ENCODE measurements at places on chromosomes 4 and X.
A peak's percentile ranks its signal among the peaks of the same experiment; 100 is the strongest.

DNA sequence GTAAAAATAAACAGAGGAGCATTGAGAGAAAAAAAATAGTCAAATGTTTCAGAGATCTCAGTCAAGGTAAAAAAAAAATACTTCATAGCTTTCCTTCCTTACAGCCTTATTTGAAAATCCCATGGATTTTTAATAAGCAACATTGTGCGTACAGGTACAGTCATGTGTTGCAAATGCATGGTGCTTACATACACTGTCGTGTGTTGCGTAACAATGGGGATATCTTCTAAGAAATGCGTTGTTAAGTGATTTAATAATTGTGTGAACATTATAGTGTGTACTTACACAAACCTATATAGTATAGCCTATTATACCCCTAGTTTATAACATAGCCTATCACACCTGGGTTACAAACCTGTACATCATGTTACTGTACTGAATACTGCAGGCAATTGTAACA, 172.0 kb downstream of the UGT8 start:
- no peak for DNase-seq

DNA sequence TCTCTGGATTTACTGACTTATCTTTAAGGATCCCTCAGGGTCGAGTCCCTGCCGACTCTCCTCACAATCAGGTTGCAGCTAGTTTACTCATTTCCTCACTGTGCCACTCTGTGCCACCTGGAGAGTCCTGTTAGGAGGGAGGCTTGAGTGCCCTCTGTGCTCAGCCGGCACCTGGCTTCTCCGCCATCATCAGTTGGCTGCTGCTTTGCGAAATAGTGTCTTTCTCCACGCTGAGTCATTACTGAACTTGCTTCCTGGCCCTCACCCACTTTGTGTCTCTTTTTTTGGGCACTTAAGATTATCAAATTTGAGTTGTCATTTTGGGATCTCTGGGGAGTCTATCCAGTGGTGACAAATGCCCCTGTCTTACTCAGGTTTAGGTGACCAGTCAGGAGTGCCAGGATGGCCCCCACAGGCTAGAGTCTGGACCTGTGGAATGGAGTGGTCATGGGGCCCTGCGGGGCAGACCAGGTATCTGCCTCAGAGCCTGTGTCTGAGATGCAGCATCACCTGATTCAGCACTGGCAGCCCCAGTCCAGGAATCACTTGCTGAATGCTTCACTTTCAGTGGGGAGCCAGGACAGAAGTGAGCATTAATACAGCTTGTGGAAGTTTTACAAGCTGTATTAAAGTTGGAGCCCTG, 37.7 kb downstream of the JADE1 start:
- DNase-seq: no peak

GRCh38 chr4:22130741-22131140, 182.2 kb upstream of the KCNIP4 start:
- DNase-seq: no peak

GRCh38 chr4:85772470-85772869, 297.5 kb downstream of the ARHGAP24 start:
- no peak for DNase-seq

DNA sequence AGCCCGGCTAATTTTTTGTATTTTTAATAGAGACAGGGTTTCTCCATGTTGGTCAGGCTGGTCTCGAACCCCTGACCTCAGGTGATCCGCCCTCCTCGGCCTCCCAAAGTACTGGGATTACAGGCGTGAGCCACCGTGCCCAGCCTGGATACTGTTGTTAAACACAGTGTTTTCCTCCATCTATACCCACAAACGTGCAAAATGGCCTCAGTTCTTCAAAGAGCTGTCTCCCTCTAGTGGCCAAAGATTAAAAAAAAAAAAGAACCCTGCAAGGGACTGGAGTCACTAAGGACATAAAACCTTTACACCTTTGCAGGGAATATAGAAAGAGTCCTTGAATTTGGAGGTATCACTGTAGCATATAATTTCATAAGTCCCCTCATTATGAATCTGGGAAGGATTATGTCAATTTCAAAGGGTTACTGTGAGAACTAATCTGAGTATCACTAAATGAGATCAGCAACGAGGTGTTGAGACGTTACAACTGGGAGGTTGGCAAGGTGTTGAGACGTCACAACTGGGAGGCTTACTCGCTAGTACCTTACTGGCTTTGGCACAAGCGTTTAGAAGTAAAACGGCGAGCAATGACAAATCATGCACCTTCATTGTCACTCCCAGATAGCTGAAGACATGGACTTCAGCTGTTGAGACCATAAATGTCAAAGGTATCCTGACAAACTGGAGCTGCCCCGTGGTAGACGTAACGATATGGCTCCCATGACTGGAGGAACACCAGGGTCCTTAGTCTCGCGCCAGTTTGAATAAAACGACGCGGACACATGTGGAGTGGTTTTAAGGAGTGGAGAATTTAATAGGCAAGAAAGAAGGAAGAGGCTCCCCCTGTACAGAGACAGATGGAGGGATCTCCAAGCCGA, 33.4 kb upstream of the ENPP6 start:
- DNase-seq: peak; percentile 83

DNA sequence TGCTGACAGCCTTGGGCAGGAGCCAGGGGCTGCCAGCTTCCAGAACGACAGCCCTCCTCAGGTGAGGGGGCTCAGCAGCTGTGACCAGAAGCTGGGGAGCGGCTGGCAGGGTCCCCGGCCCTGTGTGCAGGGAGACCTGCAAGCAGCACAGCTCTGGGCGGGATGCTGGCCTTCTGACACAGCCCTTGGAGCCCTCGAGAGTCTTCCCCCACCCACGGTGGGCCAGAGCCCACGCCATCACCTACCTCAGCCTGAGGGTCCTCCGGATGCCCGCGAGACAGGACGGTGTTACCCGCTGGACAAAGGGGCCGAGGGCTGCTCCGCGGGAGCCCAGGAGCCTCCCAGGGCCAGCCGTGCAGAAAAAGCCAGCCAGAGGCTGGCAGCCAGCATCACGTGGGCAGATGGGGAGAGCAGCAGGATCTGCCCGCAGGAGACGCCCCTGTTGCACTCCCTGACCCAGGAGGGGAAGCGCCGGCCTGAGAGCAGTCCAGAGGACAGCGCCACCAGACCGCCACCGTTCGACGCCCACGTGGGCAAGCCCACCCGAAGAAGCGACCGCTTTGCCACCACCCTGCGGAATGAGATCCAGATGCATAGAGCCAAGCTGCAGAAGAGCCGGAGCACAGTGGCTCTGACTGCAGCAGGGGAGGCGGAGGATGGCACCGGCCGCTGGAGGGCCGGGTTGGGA, 71.8 kb upstream of the CLDN34 start:
- no peak for DNase-seq

DNA sequence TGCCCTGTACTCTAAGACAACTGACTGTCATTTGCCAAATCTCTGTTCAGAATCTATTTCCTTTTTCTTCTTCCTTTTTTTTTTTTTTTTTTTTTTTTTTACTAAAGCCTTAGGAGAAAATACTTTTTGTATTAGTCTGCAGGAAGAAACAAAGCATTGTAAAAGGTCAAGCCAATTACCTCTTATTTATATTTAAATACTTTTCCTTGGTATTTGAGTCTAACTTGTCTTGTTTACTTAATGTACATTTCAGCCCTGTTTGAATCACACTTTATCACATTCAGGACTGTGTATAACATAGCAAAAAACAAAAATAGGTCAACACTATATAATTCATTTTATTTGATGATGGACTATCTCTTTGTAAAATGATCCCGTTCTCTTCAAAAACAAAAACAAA, 262.2 kb downstream of the RPA4 start:
- no peak for DNase-seq

DNA sequence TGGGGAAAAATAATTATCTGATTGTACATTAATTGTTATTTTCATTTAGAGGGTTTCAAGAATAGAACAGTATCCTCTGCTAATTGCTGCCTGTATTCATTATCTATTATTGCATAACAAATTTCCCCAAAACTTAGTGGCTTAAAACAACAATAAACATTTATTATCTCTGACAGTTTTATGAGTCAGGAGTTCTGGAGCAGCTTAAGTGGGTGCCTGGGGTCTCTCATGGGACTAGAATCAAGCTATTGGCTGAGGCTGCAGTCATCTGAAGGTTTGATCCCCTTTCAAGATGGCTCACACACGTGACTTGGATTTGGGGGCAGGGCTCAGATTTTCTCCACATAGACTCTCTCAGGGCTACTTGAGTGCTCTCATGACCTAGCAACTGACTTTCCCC, 98.1 kb upstream of the JADE1 start:
- DNase-seq: no peak

DNA sequence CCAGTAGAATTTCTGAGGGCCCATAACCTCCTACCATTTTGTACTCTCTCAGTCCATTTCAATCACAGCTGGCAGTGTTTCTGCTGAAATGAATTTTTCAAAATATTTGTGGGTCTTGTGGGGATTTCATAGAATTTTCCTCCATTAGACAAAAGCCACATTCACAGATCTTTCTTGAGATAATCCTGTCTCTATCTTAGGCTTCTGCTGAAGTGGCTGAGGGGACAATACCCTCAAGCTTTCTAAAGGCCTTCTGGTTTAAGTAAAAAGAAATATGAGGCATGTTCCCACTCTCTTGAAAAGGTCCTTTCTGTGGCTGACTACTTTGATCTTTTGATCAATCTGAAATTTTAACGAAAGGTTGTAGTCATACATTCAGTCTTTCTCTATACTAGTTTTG, 1930.0 kb upstream of the AGA start:
- no peak for DNase-seq

GRCh38 chr4:185222598-185222997, 13.2 kb downstream of the SNX25 start:
- no peak for DNase-seq

GRCh38 chr4:55928846-55929245, 19.9 kb upstream of the CEP135 start:
- DNase-seq: no peak

DNA sequence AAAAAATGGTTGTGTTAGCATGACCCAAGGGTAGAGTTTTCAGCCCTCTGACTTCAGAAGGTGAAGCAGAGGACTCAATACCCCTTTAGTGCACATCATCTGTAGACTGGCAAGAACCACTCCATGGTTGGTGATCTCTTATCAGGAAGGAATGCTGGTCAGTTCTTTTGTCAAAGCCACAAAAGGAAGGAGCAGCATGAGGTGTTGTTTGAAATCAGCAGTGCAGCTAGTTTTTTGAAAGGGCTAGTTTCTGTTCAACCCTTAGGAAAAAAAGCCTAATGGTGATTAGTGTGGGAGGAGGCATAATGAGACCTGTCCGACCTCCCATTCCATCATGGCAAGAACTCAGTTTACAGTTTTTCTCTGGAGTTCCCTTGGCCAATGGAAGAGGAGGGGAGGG, 362.0 kb upstream of the CT83 start:
- no peak for DNase-seq

DNA sequence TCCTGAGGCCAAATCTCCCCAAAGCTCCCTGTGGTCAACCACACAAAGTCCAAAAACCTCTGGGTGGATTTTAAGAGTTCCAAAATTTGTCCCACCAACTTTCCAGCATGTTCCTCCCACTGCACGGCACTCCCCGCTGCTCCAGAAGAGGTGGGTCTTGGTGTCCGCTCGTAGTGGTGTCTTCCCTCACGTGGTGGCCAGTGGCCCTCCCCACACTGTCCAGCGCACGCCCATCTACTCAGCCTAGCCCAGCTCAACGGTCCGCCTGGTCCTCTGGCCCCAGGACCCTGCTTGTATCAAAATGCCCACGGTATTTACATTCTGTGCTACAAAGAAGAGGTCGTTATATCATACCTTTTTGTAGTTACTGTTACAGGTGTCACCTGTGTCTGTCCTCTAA, 83.5 kb downstream of the NSUN7 start:
- DNase-seq: no peak

DNA sequence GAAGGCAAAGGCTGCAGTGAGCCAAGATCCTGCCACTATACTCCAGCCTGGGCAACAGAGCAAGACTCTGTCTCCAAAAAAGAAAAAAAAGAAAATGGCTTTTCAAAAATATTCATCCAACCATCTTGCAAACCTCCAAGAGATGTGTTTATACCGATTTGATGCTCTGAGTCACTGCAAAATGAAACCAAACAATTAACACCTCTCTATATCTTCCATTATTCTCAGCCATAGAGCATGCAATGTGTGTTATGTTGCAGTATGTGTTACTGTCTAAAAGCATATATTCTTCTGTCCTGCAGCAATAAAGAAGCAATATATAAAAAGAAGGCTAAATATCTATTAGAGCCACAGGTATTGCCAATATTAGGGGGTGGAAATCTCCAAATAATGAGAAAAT, 51.4 kb downstream of the ARAP2 start:
- DNase-seq: no peak

- DNase-seq: no peak
Observed at GRCh38 chrX:44143061-44143602, 169.9 kb upstream of the NDP start.

DNA sequence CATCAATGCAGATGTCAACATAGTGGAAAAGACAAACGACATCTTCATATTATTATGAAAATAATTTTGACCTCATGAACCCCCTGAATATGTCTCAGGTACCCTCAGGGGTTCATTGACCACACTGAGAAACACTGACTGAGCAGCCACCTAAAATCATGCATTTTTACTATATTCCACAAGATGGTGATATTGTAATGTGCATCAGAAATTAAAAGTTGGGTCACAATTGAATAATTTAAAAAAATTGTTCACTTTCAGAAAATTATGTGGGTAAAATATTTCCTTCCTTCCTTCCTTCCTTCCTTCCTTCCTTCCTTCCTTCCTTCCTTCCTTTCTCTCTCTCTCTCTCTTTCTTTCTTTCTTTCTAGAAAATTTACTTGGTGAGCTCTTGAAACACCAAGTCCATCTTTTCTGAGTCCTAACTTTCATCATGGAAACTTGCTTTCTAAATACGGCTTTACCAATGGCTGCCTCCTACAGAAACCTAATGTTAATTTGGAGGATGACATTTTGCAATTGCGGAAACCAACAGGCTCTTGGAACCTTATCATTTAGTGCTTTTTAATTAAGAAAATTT, 103.6 kb downstream of the RTL3 start:
- DNase-seq: no peak

DNA sequence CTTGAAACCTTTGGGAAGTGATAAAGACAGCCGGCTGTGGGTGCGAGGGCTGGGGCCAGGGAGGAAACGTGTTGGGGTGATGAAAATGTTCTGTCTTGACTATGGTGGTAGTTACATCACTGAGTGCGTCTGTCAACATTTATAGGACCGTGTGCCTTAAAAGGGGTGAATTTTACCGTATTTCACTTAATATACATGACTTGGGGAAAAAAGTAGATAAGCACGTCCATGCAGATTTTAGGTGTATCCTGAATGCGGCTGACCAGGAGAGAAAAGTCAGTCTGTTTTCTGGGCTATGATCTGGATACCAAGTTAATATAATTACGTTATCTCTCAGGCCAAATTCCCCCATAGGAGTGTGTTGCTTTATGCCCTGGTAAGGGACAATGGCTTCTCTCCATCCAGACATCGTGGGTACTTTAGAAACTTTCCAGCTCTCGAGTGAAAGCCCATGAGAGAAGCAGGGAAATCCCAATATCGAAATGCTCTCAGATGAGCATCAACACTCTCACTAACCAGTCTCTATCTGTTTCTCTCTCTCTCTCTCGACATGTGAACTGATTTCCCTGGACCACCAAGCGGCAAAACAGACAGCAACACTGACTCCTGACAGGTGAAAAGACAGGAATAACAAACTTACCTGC, 71.5 kb downstream of the IRF2 start:
- no peak for DNase-seq
